Stomach (tissue), 19 donors: ENCODE measurements at places on chromosomes 12 and 14. TPM values are rescaled to one million over a fixed set of nuclear protein-coding genes. Genes with fewer than 3 reads are reported as not detected.
A peak's percentile ranks its signal among the peaks of the same experiment; 100 is the strongest.

The PLA2G1B gene
- total RNA-seq = not detected

The EML5 gene
- not detected for total RNA-seq

DNA sequence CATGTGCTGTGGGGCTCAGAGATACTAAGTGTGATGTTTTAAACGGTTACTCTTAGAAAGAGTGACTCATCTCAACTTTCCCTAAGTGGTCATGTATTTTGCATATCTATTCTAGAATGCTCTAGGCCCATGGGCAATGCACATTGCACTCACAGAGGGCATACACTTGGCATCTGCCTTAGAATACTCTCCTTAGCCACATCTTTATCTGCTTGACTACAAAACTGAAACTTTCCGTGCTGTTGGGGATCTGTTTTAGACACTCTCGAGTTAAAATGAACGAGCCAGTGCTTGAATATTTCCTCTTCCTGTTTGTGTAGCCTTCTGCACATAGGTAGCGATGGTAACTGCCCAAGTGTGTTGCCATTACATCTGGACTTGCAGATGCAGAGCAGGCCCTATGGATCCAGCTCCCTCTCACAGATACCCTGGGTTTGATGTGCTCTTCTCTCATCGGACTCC lies 180.5 kb downstream of the CAND1 start:
- DNase-seq = no peak

DNA sequence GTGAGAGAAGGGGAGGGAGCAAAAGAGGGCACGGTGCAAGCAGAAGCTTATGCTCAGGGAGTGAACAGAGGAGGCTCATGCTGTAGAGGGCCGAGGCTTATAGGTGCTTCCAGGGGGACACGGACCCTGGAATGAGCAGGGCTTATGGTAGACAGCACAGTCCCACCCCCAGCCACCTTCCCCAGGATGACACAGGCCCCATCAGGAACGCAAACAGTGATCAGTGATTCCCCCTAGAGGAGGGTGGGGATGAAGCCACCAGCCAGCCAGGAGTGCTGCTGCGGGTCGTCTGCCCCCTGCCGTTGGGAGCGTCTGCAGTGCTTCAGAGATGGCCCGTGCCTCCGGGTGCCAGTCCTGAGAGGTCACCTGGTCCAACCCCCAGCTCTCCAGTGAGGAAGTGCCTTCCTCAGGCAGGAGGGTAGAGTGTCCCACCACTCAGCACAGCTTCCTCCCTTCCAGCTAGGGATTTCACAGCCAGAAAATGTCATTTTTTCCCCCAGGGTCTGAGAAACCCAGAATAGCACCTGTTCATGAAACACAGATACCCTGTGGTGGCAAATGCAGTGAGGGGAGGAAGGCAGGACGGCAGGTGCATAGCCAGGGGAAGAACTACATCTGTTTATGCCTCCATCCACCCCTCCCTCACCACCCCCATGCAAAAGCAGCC lies 60.7 kb downstream of the SLC6A12 start:
- DNase-seq = peak; percentile 62

DNA sequence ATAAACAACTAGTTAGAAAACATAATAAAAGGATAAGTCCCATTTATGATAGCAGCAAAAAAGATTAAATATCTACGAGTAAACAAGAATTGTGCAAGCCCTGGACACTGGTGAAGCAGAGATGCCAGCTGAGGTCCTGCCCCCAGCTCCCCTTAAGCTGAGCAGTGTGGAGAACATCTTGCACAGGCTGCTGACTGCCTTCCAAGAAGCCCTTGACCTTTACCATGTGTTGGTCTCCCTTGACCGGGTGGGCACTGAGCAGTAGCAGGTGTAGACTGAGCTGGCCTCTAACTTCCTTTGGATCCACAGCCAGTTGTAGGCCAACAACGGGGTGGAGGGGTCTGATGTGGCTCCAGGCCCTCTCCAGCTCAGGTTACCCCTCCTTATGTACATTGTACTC lies 47.7 kb upstream of the PAPLN start:
- no peak for DNase-seq

DNA sequence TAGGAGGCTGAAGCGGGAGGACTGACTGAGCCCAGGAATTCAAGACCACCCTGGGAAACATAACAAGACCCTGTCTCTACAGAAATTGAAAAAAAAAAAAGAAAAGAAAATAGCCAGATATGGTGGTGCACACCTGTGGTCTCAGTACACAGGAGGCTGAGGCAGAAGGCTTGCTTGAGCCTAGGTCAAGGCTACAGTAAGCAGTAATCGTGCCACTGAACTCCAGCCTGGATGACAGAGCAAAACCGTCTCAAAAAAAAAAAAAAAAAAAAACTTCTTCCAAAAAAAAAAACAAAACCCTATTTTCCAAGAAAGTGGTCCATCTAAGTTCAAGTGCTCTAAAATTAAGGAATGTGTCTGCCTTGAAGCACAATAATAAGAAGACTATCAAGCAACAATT lies 19.8 kb downstream of the SNX6 start:
- DNase-seq = no peak

GRCh38 chr14:24734917-24735500 lies 101.0 kb upstream of the GZMB start:
- peak; percentile 84 for DNase-seq

DNA sequence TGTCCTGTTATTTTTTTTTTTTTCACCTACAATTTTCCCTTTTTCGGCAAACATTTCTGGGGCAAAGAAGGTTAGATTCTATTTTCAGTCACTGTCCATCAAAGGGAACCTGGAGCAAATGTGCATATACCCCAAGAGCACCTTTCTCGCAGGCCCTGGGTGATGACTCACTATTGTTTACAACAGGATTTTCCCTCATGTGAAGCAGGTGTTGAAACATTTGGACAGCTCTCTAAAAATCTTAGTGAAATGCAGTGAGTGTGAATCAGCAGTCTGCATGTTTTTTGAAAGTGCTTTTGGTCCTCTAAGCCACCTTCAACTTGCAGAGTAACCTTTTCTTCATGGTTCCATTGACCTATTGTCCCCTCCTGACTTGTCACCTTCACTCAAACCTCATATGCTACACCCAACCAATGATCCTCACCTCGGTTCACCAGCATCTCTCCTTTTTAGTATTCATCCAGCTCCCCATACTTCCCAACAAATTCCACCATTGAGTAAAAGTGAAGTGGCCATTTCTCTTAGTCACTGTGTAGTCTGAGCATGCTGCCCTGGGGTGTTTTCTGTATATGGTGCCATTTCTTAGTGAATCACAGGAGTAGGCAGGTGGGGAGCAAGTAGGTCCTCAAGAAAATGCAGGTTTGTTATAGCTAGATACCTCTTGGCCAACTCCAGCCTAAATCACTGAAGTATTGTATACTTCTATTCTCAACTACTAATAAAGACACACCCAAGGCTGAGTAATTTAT lies 260.2 kb downstream of the BMP4 start:
- no peak for DNase-seq

- no peak for DNase-seq
These were observed 2.0 kb upstream of the TBX5 start for GRCh38 chr12:114407842-114408411.

- peak; percentile 23 for DNase-seq
These were observed 111.9 kb downstream of the LRRK2 start for GRCh38 chr12:40336573-40337199.

DNA sequence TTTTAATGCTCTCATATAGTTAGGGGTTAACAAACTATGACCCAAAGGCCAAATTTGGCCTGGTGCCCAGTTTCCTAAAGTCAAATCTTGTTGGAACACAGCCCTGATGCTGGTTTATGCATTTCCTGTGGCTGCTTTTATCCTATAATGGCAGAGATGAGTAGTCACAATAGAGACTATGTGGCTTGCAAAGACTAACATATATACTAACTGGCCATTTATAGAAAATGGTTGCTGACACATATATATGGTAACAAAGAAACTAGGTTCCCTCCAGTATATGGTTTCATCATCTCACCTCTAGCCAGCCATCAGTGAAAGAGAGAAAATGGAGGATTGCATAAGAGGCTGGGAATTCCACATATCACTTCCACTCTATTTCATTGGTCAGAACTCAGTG lies 10.8 kb downstream of the NAV3 start:
- DNase-seq = peak; percentile 26

GRCh38 chr12:121334513-121335343 lies 17.5 kb downstream of the ANAPC5 start:
- peak; percentile 83 for DNase-seq

- peak; percentile 77 for DNase-seq
These were observed 1.1 kb downstream of the IPO8 start for GRCh38 chr12:30694412-30695198.

GRCh38 chr12:110683888-110684287 lies 5.0 kb downstream of the HVCN1 start:
- no peak for DNase-seq
